NCI-H2171 (cell line): ENCODE measurements at places on chromosomes 2 and 18.

GRCh38 chr2:42333579-42333978 lies 27.4 kb downstream of the COX7A2L start:
- DNase-seq, result no peak

DNA sequence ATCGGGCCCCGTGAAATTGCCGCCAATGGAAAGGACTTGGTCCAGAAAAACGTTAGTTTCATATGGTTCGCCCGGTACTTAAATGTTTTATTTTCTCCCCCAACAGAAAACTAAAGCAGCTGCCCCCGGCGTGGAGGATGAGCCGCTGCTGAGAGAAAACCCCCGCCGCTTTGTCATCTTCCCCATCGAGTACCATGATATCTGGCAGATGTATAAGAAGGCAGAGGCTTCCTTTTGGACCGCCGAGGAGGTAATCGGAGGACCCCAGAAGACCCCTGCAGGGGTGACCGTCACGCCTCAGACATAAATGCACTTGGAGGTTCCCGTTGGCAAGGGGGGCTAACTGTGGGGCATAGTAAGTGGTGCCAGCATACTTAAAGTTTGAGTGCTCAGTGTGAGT lies 742 bp downstream of the RRM2 start:
- DNase-seq, result no peak

DNA sequence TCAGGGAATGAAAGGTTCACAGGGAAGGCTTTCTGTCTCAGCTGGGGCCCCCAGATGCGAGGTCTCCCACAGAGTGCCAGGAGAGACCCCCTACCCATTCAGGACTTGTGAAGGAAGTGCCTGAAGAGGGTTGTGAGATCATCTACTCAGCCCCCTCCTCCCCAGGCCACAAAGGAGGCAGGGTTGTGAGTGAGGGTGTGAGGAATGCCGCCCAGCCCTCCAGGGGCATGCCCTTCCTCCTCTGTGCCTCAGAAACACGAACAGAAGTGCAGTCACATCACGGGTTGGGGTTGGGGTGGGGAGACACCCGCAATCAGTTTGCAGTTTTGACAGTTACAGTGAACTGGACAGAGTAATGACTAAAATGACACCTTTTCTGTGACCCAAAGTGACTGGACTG lies 5.0 kb downstream of the MAL start:
- no peak for DNase-seq

DNA sequence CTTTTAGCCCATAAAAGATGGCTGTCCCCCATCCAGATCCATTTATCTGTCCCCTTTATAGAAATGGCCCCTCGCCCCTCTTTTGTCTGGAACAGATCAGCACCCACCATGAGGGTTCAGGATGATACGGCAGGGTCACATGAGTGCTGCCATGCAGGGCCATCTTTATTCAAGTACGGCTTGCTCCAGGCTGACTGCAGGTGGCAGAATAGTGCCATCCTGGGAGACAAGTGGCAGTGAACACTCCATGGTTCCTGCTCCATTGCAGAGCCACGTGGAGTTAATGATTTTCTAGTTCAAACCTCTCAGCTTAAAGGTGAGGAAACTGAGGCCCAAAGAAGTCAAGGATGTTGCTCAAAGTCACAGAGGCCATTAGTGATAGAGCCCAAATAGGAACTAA lies 180.6 kb downstream of the CLIP4 start:
- DNase-seq, result no peak

DNA sequence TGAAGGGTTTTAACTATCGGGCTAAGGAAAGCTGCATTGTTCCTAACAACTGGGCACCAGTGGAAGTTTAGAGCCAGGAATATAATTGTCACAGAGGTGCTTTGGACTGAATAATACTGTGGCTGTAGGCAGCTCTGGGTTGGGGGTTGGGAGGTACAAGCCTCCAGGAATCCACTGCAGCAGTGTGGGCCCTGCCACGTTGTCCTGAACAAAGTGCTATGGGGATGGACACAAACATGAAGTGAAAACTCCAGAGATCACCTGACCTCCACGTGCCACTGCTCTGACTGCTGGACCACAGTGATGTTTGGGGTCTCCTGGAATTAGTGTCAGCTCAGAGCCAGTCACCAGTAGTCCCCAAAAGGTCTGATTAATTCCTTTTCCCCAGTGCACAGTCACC lies 110.9 kb downstream of the BCL2 start:
- no peak for DNase-seq

GRCh38 chr18:21550510-21550970 lies 50.0 kb downstream of the ESCO1 start:
- no peak for DNase-seq

DNA sequence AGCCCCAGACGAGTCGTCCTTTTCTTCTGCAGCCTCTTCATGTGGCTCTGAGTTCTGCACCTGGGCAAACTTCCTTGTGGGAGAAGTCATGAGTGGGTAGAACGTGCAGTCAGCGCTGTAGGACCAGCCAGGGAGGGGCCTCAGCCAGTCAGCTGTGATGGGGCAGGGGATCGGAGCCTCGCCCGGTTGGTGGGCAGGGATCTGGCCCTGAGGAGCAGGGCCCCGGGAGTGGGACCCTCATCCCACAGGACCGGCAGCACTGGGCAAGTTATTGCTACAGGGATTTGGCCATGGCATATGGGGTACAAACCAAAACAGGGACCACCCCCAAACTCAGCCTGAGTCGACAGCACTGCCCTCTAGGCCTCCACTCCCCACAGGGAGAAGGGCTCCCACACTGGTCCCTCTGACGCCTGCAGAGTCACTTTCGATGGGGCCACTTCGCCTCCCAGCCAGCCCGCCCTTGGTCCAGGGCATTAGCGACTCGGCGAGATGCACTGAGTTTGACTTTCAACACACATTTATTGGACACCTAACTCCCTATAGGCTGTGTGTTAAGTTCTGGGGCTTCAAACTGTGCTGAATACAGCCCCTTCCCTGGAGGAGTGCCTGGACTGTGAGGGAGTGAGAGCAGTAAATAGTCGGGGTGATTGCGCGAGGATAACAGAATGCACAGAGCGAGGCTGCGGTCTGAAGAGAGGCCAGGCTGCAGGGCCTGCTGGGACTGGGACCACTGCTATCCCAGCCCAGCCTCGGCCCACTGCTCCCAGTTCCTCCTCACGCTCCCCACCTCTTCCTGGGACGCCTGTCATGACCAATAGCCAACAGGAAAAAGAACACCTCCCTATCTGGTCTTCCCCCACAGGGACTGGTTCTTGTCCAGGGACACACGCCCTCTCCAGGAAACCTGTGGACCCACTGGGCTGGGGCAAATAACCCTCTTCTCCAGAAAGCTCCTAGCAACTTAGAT lies 55.9 kb downstream of the SDC1 start:
- DNase-seq, result no peak

GRCh38 chr18:38453880-38454279 lies 888.3 kb upstream of the CELF4 start:
- DNase-seq, result no peak

- DNase-seq, result no peak
These were observed 16.6 kb downstream of the CYTIP start for GRCh38 chr2:157427003-157427921.

DNA sequence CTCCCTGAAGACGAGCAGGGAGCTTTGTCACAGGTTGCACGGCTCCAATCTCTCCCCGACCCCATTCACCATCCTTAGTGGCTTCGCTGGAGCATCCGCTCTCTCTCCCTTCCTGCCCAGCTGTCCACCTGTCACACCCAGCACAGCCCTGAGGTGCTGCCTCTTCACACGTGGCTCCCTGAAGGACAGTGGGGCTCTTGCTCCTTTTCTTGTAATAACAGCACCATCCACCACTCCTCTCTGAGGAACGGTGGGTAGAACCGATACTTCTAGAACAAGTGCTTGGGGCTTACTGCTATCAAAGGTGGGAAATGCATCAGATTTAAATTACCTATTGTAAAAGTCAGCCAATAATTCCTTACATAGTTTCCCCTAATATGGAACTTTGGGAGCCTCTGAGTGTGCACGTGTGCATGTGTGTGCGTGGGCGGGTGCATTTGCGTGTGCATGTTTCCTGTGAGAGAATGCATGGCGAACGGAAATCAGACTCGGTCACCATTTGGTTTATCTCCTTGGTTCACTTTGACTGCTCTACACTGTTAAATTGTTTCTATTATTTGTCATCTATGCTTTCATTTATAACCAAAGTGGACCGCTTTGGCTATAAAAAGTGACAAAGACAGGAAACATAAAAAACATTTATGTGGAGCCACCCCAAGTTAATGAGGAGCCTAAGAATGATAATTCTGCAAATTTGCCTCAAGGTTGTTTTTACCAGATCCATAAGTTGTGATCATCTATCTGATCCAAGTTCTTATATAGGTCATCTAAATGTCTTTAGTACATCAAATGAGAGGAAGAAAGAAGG lies 39.1 kb downstream of the KLHL29 start:
- DNase-seq, result no peak

DNA sequence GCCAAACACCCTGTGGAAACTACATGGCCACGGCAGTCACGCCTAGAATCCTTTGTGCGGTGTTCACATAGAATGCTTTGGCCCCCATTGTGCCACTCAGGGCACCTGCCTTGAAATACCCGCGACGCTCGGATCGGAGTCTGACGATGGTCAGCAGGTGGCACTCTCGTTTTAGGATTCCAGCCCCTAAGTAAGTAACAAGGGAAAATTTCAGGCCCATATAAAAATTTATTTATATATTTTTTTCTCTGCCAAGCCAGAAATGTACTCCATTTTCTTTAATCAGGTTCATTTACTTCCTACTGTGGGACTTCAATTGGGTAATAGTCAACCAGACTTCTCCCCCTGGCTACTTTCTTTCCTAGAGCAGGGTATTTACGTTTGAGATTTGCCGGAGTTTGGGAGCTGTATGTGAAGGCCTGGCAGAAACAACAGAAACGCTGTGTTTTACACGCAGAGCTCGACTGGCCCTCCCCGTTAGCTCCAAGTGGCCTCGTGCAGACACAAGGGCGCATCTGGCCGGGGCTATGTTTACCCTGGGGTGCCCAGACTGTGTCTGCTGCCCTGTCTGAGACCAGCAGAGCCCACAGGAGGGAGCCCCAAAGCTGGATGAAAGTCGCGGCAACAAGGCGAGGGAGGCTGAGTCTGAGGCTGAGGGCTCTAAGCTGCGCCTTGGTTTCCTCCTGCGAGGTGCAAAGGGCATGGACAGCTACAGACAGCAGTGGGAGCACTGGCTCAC lies 41.6 kb downstream of the LRRC30 start:
- peak; percentile 71 for DNase-seq

- no peak for DNase-seq
These were observed 71.0 kb downstream of the DCDC2C start for GRCh38 chr2:3774336-3774735.

DNA sequence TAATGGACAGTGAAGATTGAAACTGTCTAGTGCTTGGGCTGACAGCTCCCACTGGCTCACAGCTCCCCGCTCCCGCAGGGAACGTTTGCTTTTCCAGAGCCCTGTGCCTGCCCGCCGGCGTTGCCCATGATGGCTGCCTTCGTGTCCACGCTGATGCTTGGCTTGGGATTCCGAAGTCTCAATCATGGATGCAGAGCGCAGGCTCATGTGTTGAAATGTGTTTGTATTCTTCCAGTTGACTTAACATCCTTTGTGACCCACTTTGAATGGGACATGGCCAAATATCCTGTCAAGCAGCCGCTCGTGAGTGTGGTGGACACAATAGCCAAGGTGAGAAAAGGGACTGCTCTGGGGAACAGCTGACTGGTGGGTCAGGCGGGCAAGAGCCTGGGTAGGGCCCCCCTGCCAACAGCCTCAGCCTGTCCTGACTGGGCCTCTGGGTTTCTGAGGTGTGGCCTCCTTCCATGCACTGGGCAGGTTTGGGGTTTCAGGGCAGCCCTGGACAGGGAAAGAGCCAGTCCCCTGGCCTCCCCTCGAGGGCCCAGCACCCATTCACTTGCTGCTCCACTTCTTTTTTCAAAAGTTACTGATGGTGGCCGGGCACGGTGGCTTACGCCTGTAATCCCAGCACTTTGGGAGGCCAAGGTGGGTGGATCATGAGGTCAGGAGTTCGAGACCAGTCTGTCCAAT lies 42.8 kb downstream of the ATP6V1C2 start:
- no peak for DNase-seq

GRCh38 chr2:224062481-224063297 lies 23.6 kb upstream of the SERPINE2 start:
- DNase-seq, result no peak

- DNase-seq, result no peak
These were observed 45.2 kb upstream of the SMAD2 start for GRCh38 chr18:47975701-47976100.

GRCh38 chr2:73063909-73064875 lies 7.3 kb downstream of the SFXN5 start:
- peak; percentile 35 for DNase-seq

GRCh38 chr18:22791310-22791610 lies 141.9 kb upstream of the RBBP8 start:
- DNase-seq, result no peak

DNA sequence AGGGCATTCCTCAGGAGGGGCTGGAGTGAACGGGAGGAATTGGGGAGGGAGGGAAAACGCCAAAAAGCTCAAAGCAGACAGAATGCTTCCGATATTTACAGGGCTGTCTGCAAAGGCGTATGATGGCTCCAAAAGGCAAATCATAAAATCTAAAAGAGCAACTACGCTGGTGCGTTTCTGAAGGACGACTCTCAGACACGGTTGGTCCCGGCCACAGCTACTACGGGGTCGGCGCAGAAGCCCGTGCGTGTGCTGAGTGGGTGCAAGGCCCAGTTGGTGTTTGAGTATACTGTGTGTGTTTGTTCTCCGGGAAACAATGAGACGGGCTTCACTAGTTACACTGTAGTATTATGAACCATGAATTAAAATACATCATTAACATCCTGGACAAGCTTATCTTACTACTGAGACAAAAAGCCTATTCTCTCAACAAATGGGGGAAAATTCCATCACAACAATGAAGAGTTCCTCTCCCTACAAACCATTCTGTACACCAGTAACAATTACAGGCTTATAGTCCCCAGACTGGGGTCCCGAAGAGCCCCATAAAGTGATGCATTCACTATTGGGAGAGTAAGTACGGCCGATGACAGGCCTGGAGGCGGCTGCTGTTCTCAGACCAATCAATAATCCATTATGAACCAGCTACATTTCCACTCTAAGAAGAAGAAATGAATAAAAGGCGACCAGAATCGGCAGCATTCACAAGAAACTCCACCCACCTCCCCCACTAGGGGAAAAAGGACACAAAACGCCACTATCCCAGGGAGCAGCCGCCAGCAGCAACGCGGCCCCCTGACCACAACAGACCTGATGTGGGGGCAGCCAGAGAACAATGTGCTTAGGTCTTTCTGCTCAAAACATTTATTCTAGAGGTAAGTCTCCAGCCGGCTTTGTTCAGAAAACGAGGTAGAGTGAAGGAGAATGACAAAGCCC lies 43.4 kb downstream of the ZNF516 start:
- DNase-seq, result no peak

GRCh38 chr2:215994911-215995310 lies 18.4 kb downstream of the MREG start:
- DNase-seq, result no peak
